Omental fat pad (tissue), 4 donors: ENCODE measurements at places on chromosomes 1 and 21.

DNA sequence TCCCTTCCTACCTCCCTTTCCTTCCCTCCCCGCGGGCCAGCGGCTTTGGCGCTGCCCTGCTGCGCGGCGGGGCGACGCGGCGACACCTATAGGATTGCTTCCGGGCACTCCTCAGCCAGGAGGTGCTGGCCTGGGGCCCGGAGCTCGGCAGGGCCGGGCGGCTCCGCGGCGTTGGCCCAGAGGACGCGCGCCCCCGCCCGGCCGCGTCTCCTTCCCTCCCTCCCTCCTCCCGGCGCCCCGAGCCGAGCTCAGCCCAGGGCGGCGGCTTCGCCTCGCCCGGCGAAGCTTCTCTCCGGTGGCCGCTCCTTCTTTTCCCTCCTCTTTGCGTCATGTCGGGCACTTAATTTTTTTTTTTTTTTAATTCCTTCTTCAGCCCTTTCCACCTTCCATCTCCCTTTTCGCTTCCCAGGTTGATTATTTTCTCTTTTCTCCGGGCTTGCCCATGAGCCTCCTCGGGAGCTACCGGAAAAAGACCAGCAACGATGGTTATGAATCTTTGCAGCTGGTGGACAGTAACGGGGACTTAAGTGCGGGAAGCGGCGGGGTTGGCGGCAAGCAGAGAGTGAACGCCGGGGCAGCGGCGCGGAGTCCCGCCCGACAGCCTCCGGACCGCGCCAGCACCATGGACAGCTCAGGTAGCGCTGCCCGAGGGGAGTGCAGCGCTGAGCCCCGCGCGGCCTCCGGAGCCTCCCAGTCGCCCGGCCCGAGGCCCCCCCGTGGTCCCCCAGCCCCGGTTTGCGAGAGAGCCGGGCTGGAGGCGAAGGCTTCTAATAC, at the start of gene DNAJC6:
Gene DNAJC6, plus strand, starts transcription at position 240 of the 774 bp plus-strand sequence. Its CDS starts 203 bp downstream, at position 443.
- DNase-seq: peak; percentile 35

DNA sequence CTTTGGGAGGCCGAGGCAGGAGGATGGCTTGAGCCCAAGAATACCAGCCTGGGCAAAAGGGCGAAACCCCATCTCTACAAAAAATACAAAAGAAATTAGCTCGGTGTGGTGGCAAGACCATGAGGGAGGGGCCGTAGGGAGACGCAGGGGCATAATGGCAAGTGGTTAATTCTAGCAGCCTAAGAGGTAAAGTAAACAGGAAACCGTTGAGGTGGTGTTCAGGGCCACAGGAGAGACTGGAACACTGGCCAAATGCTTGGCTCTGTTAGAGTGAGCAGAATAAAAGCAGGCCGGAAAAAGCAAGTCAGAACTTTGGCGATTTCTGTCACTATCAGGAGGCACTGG, 89.2 kb downstream of the RIPK4 start:
- no peak for DNase-seq

DNA sequence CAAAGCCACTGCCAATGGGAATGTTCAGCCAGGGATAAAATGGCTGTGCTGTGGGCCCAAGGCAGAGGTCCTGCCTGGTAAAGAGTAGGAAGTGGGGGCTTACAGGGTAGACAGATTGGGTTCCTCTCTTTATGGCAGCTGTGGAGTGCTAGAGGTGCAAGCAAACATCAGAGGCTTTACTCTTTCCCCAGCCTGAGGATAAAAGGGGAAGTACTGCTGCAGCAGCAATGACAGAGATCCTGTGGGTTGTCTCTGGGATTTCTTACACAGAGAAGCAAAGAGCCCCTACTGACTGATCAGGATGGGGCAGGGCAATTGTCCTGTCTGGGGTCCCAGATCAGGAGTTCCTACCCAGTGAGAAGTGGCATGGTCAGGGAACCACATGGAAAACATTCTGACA, 54.2 kb downstream of the DRAM2 start:
- DNase-seq: no peak

GRCh38 chr21:17250778-17251241, 262.0 kb upstream of the CXADR start:
- DNase-seq: no peak

DNA sequence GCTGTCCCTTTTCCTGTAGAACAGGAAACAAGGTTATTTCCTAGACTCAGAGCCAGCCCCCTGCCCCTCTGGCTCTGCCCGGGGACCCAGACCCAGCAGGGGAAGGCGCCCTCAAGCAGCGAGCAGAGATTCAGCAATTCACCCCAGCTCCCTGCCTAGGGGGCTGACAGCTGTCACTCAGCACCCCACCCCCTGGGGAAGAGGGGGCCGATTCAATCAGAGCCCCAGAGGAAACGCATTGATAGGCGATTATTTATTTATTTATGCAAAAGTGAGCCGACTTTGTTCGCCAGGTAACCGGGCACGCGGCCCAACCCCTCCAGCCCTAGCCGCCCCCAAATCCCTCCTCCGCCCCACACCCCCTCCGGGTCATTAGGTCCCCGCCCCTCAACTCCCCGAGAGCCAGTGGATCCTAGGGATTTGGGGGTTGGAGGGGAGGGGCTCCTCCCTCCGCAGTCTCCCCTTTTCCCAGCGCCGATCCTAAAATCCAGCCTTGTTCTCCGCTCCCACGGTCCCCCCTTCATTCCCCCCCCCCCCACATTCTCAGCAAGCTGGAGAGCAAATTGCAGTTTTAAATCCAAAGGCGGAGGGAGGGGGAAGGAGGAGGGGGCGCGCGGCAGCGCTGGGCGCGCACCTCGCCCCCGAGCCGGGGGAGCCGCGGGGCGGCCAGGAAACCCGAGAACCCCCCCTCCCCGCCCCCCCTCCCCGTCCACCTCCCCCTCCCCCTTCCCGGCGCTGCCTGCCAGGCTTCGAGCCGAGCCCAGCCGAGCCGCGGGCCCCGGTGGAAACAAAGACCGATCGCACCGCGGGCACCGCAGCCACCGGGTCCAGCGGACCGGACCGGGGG, 1.3 kb downstream of the AHDC1 start:
- DNase-seq: no peak

DNA sequence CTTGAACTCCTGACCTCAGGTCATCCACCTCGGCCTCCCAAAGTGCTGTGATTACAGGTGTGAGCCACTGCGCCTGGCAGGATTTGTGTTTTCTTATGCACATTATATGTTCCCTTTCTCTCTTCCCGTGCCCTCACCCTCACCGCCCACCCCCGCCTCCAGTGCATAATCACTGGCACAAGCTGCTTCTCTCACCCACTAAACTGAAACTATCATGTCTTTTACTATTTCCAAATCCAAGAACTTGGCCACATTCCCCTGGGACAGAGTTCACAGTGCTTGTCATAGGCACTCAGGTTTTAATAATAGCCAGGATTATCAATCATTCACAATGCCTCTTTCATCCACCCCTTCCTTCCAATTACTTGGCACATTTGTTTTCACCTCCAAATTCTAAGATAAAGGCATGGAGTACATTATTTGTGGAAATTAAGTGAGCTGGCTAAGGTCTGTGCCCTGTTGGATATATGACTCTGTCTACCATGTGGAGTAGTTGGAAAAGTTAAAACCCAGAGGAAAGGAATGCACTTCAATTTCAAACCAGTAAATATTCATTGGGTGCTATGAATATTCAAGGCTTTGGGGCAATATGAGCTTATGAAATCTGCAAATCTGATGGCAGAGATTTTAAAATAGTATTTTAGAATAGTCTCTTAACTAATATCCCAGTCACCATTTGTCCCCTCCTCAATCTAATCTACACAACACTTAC, 17.6 kb upstream of the MAPKAPK2 start:
- DNase-seq: no peak

DNA sequence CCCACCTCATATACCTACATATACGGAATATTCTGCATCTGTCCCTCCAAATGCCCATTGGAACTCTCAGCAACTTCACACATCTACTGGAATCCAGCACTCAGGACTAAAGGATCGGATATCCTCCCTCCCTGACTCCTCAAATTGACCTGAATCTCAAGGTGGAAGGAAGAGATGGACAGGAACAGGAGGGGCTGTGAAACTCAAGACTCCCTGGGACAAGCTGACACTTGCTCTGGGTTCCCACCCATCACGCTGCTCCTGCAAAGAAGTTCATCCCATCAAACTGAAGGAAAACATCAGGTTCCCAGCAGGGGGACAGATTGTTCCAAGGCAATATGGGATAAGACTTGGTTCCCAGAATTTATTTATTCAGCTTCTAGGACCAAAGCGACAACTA, 30.3 kb upstream of the TIAM1 start:
- DNase-seq: no peak

GRCh38 chr21:42179316-42179715, 39.6 kb upstream of the ABCG1 start:
- DNase-seq: no peak

GRCh38 chr1:90969241-90969640, 52.6 kb downstream of the ZNF644 start:
- DNase-seq: no peak

- no peak for DNase-seq
Measured at GRCh38 chr1:18530587-18531502, 50.1 kb downstream of the KLHDC7A start.

DNA sequence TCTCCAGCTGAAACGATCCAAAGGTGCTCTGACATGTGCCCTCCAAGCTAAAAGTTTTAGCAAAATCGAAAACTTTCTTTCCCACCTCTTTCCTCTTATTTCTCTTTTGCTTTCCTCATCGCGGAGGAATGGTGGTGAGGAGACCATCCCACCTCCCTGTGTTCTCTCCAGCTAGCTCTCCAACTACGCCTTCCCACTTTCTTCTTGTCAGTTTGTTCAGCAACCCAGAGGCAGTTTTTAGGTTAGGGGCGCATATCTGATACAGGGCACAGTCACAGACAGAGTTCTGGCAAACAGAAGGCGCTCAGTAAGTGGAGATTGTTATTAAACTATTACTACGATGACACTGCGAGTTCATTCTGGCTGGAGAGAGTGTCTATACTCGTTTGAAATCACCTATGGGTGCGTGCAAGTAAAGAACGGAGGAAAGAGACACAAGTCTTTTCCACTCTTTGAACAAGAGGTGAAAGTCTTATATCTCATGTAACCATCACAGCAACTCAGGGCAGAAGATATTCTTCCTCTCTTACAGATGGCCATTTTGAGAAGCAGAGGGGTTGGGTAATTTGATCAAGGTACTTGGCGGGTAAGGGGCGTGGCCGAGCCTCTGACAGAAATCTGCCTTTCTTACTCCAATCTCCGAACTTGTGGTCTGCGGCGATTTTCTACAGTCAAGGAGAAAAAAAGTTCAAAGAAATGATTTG, 13.9 kb downstream of the HLX start:
- no peak for DNase-seq

DNA sequence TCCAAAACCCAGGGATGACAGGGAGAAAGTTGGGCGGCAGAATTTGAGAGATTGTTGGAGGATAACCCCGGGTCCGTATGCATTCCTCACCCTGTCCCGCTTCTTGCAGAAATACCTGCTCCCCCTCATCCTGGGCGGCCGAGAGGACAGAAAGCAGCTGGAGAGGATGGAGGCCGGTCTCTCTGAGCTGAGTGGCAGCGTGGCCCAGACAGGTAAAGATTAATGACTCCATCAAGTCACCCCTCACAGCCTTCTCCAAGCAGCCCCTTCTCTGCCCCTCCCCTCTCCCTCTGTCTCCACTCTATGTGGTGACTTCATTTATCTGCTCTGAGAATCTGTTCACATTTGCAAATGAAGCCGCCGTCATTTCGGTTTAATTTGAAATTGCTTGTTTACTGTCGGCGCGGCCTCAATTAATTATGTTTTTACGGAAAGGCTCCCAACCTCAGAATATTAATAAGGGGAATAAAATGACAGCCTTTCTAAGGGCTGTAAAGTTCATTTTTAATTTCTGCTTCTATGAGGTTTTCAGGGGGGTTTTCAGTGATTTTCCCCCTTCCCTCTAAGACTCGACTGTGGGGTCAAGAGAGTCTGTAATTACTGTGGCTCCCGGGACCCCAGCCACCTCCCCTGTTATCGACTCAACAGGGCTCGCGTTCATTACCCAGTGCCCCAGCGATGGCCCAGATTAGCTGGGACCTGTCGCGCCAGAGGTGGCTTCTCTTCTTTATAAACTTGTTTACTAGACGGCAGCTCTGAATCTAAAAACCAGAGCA, 148.3 kb downstream of the PEX14 start:
- DNase-seq: no peak

GRCh38 chr1:19251305-19252196, at the start of the genes EMC1 and MRTO4:
TSS of gene EMC1 (minus strand) at chr1:19251524. CDS start at chr1:19251509, 15 bp downstream.
TSS of gene MRTO4 (plus strand) at chr1:19251805. CDS start at chr1:19251836, 31 bp downstream.
- DNase-seq: peak; percentile 74

DNA sequence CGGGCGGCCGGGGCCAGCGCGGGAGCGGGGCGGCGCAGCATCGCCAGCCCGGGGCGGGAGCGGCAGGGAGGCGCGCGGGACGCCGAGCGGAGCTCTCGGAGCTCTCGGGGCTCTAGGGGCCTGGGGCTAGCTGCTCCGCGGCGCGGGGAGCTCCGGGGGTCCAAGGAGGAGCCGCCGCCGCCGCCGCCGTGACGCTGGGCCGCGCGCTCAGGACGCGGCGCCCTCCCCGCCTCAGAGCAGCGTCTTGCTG, 147 bp downstream of the CLSTN1 start:
- DNase-seq: no peak

DNA sequence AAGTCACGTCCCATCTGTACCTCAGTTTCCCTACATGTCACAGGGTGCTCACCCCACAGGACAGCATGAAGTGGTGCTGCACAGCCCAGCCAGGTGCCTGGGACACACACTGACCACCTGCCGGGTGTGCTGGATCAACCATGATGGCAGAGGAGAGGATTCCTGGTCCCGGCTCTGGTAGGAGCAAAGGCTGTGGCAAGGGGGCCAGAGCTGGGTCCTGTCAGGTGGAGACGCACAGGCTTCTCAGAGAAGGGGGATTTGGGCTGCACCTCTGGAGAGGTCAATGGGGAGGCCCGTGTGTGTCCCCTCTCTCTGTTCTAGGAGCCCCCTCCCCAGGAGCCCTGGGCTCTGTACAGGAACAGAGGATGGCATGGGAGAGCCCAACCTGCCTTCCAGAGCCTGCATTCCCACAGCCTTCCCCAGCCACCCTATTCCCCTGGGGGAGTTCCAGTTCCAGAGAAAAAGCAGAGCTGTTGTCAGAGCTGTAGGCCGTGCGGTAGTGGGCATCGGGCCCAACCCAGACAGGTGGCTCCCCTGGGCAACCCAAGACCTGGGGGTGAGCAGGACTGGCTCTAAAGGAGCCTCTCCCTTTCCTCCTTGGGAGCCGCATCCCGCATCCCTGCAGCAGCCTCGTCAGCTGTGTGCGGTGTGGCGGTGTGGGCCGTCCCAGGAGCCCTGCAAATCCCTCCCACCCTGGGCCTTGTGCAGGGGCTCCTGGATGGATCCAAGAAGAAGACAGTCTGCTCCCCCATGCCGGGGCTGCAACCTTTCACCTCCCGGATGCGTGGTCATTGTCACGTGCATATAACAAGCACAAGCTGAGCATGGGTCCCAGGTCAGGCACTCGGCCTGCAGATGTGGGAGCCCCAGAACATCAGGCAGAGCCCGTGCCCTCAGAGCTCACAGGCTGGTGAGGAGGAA, 2.9 kb upstream of the TFF3 start:
- DNase-seq: no peak

DNA sequence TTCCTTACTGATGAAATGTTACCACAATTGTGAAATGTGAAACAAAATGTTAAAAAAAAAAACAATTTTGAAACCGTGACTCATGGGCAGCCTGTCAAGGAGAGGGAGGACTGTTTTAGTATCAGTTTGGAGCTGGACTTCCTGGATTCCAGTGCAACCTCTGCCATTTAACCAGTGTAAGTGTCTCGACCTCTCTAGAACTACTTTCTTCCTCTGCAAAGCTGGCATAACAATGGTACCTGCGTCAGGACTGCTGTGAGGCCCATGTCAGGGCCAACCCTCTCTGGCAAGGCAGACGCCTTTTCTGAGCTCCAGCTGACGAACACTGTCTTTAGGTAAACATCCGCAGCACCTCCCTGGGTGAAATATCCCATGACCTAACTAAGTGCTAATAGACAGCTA, 20.9 kb downstream of the URB1 start:
- DNase-seq: no peak

GRCh38 chr1:110242062-110242461, 31.9 kb downstream of the KCNC4 start:
- no peak for DNase-seq

- no peak for DNase-seq
Measured at GRCh38 chr1:197675583-197676208, 99.6 kb downstream of the DENND1B start.
